Stimulated activated CD4-positive, alpha-beta T cell treated with anti-CD3 and anti-CD28 coated beads, Interleukin-1b, Interleukin-23, amount 100 ng/mL, for 1 hour (primary cell): ENCODE measurements at places on chromosomes 13 and 19.

DNA sequence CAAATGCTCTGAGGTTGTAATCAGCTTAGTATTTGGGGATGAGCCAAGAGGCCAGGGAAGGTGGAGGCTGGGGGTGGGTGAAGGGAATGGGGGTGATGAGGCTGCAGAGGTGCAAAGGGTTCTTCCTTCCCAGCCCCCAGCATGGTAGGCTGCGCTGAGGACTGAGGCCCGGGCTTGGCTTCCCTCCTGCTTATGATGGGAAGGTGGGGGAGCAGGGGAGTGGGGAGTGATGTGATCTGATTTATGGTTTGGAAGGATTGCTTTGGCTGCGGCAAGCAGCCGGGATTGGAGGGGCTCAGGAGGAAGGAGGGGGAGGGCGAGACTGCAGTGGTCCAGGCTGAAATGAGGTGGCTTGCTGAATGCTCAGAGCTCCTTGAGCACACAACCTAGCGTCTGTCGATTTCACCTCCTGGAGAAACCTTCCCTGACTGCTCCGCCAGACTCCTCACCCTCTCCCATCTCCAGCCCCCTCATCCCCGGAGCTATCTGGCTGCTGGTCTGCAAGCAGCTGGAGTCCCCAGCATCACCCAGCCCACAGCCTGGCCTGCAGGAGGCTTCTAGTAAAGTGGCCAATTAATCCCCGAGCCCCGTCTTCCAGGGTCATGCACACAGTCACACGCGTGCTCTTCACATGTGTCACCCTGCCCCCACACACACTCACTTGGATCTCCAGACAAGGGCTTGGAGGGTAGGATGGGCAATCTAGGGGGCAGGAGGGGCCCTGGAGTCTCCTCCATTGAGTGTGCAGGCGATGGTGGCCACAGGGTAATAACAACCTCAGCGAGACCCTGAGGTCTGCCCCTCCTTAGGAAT is 757 bp upstream of the CLEC11A start:
- DNase-seq, result no peak

GRCh38 chr13:31814536-31814935 is 75.2 kb downstream of the RXFP2 start:
- DNase-seq, result no peak

DNA sequence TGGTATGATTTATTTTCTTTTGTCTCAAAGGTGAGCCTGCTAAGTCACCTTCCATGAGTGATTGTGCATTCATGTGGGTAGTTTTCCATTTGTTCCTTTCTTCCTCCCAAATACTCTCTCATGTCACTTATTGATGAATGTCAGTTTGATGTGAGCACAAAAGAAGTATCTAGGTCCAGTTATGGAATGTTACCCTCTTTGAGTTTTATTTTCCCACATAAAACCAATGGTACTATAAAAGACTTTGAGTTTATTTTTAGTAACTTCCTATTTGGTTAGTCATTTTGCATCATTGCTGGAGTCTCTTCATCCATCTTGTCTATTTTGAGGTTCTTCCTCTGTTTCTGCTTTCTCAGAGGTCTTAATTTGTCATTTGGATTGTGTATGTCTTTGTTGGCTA is 321.3 kb downstream of the GPC6 start:
- DNase-seq, result no peak

DNA sequence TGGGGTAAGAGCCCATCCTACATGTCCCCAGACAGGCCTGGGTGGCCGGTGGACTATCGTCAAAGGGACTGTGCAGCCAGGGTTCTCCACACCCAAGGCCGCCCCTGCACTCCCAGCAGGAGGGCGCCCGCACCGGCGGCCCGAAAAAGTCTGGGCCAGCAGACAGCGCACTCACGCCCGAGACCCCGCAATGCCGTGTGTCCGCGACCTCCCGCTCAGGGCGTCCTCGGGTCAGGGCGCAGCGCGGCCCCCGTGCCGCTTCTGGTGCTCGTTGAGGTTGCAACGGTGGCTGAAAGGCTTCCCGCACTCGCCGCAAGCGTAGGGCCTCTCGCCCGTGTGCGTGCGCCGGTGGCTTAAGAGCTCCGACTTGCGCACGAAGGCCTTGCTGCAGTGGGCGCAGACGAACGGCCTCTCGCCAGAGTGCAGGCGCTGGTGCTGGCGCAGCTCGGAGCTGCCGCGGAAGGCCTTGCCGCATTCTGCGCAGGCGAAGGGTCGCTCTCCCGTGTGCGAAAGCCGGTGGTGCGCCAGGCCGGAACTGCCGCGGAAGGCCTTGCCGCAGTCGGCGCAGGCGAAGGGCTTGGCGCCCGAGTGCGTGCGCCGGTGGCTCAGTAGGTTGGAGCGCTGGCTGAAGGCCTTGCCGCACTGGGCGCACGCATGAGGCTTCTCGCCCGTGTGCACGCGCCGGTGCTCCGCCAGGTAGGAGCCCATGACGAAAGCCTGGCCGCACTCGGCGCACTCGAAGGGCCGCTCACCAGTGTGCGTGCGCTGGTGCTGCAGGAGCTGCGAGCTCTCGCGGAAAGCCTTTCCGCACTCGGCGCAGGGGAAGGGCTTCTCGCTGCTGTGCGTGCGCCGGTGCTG is 2.8 kb upstream of the A1BG start:
- DNase-seq, result no peak
